ENCODE measurements at places on chromosomes 4 and X.

GRCh38 chrX:30881797-30882196, 7.3 kb downstream of the TAB3 start:
- no peak for DNase-seq

DNA sequence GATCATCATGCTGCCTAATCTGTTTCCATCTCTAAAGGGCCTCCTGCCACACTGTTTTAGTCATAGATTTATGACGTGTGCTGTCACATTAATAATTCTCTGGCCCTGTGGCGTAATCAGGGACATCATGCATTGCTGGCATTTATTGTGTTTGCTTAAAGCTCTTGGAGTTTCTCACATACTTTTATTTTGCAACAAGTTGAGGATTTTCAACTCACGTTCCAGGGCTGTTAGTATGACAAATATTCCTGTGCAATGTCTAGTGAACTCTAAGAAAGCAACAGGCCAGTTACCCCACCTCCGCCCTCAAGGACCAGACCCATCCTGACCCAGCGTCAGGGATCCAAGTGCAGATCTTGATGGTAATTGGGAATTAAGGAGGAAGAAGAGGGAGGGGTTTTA, 7.8 kb upstream of the PIGA start:
- DNase-seq = no peak

DNA sequence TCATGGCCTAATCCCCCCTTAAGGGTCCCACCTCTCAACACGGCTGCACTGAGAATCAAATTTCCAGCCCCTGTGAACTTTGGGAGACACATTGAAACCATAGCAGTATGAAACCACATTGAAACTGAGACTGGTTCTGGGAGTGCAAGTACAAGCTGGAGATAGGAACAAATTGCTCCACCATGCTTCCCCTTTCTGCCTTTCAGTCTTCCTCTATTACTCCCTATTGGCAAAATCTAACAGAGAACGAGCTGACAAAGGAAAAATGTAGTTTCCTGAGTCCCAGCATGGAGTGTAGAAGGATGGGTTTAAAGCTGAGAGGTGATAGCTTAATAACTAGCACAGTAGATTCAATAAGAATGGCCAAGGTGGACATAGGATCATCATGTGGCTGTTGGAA, 161.7 kb upstream of the RPL34 start:
- no peak for DNase-seq

DNA sequence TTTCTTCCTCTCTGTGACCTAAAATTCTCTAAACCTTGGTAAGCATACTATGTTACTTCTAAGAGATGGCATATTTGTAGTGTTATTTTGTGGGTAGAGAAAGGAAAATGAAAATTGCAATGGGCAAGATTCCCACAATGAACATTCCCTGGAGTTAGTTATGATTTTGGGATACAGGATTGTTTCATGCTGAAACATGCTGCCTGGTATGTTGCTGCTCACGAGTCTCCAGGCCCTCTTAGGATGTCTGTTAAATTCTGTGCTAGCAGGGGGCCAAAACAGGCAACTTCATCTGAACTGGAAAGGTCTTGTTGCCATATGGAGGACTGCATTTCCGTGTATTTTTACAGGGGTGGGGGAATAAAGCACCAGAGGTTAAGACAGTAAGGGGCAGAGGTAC, 18.9 kb upstream of the MSMO1 start:
- no peak for DNase-seq

GRCh38 chrX:107619885-107620322, 8.4 kb upstream of the PRPS1 start:
- no peak for DNase-seq

GRCh38 chrX:122579526-122579925, 604.6 kb upstream of the GRIA3 start:
- no peak for DNase-seq

DNA sequence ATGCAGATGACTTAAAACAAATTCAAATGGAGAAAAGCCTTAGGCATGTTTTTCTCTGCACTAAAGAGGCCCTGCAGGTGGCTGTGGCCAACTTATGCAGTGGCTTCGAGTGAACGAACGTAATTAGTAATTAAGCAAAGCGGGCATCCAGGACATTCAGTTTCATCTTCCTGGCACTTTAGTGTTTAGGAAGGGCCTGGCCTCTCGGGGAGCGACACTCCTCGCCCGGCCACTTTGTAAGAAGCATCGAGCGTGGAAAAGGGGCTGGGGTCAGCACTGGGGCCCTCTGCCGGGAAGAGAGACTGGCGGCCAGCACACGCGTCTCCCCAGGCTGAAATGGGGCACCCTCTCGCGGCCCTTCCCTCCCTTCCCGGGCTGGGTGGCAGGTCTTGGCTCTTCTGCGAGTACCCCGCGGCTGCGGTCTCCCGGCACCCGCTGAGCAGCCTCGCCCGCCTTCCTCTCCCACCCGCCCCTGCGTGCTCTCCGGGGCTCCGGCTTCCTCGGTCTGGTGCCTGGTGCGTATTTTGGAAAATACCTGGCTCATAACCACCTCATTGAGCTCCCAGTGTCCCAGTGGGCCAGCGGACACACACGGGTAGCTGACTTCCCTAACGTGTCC, 677 bp upstream of the CYP4V2 start:
- DNase-seq = peak; percentile 38

DNA sequence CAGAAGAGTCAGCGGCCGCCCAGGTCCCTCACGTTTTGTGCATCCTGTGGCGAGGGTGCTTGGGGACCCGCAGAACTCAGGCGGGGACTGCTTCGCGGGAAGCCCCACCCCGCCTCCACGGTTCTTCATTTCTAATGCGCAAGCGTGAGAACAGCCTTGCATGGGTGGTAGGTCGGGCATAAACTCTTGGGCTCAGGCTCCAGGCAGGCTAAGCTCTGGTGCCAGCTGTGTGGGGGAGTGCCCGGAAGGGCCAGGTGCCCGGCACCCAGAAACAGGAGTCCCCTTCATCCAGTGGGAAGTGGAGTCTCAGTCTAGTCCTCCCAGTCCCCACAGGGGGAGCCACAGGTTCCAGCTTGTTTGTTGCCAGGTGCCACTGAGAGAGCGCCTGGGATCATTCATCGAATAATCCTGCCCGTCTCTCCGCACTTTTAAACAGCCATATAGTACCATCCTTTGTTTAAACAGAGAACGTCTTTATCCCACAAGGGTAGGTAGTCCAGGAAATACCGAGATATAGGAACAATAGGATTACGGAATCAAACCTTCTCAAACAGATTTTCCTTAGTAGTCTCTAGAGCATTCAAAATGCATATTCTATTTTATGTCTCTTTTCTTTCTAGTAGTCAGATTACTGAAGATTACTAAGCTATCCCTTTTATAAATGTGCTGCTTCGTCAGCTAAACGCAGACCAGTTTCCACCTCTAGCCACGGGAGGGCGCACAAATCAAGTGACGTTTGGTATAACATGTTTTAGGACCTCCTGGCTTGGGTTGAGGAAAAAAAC, 12.7 kb upstream of the RBBP7 start:
- DNase-seq = peak; percentile 43

DNA sequence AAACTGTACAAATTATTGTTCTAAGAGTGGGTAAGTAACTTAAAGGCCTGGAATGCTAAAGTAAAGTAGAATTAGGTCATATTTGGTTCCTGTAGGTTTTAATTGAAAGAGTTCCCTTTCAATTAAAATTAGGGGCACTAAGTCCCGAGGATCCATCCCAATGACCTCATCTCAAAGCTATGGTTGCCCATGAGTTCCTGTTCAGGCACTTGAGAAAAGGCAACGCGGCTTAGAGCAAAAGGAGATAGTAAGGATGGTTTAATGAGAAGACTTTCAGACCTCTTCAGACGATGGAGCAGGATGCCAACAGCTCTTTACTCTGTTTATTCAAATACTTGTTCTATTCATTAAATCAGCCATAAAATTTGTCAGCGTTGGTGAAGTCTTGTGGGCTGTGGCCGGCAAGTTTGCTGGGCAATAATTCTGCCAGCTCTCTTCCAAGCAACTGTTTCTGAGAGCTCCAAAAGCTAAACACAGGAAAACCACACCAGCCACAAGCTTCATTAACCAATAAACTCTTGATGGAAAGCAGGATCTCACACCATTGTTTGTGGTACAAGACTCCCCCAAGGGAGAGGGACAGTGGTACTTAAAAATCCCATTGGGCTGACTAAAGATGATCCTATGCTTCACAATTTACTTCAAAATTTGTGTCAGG, 167.4 kb downstream of the COL4A6 start:
- DNase-seq = no peak

GRCh38 chr4:180683186-180683585, 1560.0 kb upstream of the TENM3 start:
- no peak for DNase-seq

Measured in stimulated activated CD4-positive, alpha-beta T cell treated with anti-CD3 and anti-CD28 coated beads, Interleukin-2, amount 100 ng/mL, for 48 hours (primary cell).